ENCODE measurements at places on chromosomes 12 and 14.
A peak's percentile ranks its signal among the peaks of the same experiment; 100 is the strongest.

DNA sequence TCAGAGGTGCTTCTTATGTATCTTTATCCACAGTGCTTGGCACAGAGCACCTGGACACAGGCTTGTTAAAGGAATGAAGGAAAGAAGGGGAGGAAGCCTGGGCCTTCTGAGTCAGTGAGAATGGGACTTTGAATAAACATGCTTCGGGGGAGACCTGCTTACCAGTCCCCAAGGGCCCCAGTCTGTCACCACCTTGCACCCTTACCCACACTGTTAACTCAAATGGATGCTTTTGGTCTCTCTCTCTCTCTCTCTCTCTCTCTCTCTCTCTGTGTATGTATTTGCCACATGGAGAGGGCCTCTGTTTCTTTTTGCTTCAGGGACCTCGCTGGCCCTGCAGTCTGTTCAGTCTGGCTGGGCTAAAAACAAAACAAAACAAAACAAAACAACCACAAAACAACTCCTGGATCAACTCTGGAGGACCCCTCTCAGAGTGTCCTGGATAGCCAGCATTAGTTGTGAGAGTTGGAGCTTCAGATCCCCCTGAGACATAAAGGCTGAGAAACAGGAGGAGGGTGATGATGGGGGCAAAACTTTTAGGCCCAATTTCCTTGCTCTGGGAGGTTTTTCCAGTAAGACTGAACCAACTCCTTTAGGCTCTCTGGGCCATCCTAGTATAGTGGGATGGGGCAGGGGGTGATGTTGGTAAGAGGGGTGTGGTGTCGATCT lies 1.9 kb downstream of the KIF5A start:
- no peak for DNase-seq

DNA sequence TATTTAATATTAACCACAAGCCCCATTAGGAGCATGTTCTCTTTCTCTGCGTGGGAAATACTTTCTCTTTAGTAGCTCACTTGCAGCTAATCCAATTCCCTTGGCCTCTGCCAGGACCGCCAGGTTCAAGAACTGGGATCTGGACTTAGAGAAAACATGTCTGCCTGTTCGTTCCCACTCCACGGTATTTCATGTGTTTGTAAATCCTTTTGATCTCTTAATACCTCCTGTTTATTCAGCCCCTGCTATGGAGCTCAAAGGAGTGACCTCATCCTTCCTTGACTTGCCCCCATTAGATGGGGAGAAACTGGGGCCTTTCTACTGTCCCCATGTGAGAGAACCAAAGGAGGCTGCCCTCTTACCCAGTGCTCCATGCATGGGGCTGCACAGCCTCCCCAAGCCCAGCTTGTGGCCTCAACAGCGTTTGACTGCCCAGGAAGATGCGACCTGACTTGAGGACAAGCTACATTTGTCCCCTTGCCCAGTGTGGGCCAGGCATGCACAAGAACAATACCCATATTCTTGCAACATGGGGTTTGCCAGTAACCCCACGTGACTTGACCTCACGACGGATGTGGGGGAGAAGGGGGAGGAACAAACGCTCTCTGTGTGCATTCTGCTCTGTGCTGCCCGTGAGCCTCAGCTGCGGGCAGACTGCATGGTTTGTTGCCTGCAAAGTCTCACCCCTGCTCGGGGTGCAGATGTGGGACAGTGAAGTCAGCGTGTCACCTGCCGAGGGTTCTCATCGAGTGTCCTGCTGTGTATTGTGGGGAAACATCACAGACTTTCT lies 30.3 kb downstream of the CD9 start:
- peak; percentile 94 for DNase-seq

DNA sequence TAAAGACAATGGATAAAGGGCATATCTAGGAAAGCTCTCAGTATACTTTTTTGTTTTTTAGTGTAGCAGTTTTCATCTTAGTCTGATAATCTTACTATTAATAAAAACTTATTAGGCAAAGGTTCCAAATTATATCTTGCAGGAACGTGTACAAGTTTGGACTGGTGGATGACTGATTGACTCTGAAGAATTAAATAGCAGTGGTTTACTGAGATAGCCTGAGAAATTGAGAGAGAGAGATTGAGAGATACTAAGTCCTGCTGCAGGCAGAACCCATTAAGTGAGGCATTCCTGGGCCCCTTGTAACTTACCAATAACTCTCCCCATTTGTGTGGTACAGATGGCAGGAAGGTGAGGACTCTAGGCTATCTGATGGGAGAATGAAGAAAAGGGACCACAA lies 80.2 kb upstream of the SLC38A2 start:
- DNase-seq = no peak

- DNase-seq = peak; percentile 62
Measured at GRCh38 chr14:75427482-75428229, at the start of gene JDP2. Gene JDP2, plus strand, starts transcription at chr14:75428022. Its CDS starts 9,899 bp downstream, at chr14:75437921.

DNA sequence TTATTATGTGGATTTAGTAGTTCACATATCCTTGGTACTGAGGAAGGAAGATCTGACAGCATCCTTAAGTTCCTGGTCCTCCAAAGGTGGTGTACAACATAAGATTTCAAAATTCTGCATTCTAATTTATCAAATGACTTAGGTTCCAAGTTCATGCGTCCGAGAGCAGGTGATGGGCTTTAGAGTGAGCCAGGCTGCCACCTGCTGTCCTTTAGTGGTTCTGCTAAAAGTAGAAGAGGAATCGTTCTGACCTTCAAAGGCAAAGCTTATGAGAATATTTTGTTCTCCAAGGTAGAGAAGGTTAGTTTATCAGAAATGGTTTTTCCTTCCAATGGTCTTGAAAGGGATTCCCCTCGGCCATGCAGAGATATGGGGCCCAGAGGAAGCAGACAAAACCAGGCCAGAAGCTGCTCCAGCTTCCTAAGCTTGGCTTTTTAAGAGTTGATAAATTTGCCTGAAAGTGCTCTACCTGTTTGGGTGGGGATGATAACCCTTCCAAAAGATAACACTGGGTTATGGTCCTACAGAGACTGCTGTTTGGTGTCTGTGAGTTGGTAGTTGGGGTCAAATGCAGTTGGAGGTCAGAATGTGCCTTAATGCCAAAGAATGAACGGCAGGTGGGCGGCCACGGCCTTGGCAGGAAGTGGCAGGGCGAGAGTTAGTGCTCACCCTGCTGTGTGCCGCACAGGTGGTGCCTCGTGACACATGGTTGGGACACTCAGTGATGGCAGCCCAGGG lies 29.1 kb upstream of the LRTM2 start:
- DNase-seq = peak; percentile 78

GRCh38 chr14:69982220-69982839 lies 103.1 kb downstream of the SMOC1 start:
- no peak for DNase-seq

DNA sequence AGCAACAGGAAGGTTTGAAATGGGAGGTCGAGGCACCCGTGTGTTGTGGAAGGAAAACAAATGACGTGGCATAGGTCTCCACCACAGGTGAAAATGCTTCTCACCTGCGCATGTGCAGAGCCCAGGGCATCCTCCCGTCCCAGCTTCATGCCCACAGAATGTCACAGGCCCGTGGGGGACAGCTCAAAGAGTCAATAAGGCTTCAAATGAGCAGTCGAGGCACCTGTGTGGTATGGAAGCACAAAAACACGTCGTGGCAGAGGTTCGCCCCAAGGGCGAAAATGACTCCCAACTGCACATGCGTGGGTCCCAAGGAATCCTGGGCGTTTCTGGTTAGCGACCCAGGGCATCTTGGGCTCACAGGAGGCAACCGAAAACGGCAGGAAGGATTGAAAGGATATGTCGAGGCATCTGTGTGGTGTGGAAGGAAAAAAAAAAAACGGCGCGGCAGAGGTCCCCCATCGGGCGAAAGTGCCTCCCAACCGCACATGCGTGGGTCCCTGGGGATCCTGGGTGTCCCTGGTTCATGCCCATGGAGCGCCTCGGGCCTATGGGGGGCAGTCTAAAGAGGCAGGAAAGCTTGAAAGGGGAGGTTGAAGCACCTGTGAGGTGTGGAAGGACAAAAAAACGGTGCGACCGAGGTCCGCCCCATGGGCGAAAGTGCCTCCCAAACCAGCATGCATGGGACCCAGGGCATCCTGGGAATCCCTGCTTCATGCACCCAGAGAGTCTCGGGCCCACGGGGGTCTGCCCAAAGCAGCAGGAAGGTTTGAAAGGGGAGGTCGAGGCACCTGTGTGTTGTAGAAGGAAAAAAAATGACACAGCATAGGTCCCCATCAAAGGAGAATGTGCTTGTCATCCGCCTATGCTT lies 578.5 kb downstream of the ALG10 start:
- no peak for DNase-seq

GRCh38 chr14:92456215-92457015 lies 57.2 kb upstream of the RIN3 start:
- DNase-seq = peak; percentile 17

DNA sequence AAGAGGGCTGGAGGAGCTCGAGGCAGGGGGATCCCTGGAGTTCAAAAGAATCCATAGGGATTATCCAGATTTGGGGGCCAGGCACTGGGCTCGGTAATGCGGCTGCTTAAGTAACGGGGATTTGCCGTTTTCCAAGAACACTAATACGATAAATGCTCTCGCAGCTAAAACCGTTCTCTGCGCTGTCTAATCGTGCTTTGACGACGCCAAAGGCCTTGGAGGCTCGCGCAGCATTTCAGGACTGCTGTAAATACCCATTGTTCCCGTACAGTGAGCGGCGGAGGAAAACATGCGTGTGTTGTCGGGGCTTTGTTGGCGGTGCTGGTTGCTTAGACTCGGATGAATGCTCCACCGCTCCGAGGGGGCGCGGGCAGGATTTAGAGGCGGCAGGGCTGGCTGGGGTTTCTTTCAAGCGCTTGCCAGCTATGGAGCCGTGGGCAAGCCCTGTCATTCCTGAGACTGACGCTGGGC lies 26.2 kb downstream of the DIO3 start:
- no peak for DNase-seq

DNA sequence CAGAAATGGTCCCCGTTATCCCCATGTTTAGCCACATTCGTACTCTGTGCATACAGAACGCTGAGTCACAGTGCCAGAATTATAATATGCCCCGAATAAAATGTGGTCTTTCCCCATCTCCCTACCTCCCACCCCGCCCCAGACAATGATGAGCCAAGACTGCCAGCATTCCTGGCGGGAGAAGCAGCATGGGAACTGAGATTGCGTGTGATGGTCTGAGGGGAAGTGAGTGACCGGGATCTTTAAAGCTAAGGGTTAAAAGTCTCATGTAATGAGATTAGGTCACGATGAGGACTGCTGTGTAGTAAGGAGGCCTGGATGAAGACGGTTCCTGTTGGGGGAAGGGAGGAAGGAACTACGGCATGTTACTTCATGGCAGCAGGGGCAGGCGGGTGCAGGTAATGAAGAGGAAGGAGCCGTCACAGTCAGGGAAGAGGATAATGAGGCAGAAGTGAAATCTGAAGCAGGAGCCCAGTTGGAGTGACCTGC lies 243.3 kb upstream of the FKBP4 start:
- DNase-seq = no peak

DNA sequence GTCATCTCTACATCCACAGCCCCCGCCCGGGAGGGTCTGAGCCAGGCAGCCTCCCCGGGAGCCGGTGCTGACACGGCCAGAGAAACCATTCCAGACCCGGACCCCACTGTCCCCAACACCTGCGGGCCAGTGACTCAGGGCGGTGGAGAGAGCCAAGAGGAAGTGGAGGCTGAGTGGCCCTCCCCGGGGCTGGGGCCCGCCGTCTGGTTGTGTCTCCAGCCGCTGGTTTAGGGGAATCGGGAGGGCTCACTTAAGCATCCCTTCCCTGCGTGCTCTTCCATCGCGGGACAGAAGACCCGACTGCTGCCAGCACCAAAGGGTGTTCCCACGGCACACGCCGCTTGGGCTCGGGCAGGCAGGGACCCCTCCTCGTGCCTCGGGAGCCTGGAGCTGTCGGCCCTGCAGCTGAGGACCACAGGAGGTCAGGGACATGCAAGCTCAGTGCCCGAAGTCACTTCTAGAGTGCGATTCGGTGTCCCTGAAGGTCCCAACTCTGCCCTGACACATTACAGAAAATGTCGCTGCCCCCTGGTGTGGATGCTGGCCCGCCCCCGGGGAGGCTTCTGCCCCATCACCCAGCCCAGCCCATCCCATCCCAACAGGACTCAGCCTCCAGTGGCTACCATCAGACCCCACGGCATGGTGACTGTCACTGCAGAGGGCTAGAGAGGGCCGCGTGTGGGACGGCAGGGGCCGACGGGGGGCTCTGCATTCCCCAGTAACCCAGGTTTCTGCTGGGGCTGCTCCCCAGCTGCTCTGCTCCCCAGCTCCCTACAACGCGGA lies 50.8 kb downstream of the GALNT9 start:
- no peak for DNase-seq

GRCh38 chr12:26195250-26195640 lies at the start of gene SSPN:
Gene SSPN, plus strand, starts transcription at chr12:26195573. Its CDS starts 100 bp downstream, at chr12:26195673.
- peak; percentile 70 for DNase-seq

GRCh38 chr12:131862994-131863710 lies 31.3 kb upstream of the ULK1 start:
- DNase-seq = no peak

GRCh38 chr12:12704593-12705230 lies 8.7 kb upstream of the GPR19 start:
- peak; percentile 83 for DNase-seq

- no peak for DNase-seq
Measured at GRCh38 chr14:69323266-69323998, 63.5 kb downstream of the GALNT16 start.

DNA sequence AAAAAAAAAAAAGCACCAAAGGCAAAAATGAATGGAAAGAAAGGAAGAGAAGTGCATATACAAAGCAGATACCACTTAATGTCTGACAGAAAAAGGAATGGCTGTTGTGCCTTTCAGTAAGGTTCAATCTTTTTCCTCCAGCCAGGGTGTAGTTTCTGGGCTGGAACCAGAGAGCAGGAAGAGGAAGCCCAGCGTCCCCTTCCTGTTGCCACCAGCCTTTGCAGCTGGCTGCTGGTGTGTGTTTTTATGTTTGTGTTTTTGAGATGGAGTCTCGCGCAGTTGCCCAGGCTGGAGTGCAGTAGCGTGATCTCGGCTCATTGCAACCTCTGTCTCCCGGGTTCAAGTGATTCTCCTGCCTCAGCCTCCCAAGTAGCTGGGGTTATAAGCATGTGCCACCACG lies 64.6 kb upstream of the LTA4H start:
- DNase-seq = no peak

DNA sequence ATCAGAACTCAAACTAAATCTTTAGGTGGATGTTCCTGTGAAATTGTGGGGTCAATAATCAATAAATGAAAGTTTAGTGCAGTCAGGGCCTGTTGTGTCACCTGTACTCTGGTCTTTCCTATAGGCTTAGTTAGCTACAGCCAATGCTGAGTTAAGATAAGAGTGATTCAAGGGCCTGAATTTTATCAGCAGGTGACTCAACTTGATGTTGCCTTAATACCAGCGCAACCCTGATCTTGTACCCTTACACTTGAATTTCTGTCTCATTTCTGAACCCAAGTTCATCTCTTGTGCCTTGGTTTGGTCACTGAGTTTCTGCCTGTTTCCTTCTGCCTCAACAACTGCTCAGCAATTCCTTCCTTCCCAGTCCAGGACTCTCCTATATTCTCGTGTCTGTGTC lies 157.0 kb upstream of the E2F7 start:
- DNase-seq = no peak
